ENCODE measurements at places on chromosomes 7 and 10.

GRCh38 chr7:24213311-24213710 is 70.7 kb upstream of the NPY start:
- no peaks in the 10 kb centered on the region for H3K4me1 ChIP-seq
- H3K4me3 ChIP-seq: no peak overlapping the region
- no peaks in the 10 kb centered on the region for H3K27me3 ChIP-seq

DNA sequence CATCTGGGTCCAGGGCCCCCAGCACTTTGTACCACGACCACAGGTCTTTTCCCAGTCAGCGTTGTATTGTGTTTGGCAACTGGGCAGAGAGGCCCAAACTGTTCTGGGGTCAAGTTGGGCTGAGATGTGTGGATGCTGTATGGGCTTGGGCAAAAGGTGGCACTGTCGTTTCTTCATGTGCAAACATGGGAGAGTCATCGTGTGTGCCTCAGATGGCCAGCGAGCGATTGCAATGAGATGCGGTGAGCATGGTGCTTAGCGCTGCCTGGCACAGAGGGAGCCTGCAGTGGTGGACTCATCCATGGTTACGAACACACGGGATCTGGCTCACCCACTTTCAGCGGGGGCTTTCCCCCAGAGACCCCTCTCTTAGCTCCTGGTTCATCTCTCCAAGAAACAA is 120.4 kb upstream of the SORCS3 start:
- H3K27ac ChIP-seq: no peak overlapping the region
- no peak overlapping the region for H3K4me3 ChIP-seq
- no peaks in the 10 kb centered on the region for H3K27me3 ChIP-seq

- H3K4me1 ChIP-seq: no peaks in the 10 kb centered on the region
- H3K27me3 ChIP-seq: no peaks in the 10 kb centered on the region
- no peak overlapping the region for H3K4me3 ChIP-seq
- DNase-seq: no peak
- no peaks in the 10 kb centered on the region for H3K36me3 ChIP-seq
- H3K27ac ChIP-seq: no peak overlapping the region
Observed at GRCh38 chr10:122492006-122492405, 30.7 kb downstream of the HTRA1 start.

DNA sequence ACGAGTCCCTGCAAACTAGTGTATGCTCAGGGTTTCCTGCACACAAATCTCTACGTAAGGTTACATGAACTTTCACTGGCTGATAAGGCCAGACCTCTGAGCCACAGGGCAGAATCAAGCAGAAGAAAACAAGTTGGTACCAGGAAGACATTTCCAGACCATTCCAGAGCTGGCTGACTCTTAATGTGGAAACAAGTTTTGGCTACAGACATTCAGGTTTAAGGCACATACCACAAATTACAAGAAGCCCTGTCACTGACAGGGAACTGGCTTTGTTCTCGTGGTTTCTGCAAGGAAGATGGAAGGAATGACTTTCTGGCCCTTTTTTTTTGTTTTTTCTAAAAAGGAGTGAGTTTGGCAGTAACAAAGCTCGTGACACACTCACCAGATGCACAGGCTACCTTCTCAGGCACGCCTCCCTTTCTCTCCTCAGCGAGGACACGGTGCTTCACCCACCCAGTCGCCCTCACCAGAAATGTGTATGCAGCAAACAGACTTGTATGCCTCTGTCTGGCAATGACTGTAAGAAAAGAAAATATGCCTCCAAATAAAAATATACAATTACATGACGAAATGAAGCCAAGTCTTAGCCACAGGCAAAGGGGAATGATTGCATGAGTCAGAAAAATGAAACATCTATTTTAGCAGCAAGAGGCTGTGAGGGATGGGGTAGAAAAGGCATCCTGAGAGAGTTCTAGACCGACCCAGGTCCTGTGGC is 22.6 kb downstream of the PLAC9 start:
- peaks cover 57% of the 10 kb centered on the region for H3K4me1 ChIP-seq
- H3K27ac ChIP-seq: peak overlapping the region; percentile 94
- H3K36me3 ChIP-seq: peaks cover 47% of the 10 kb centered on the region
- no peaks in the 10 kb centered on the region for H3K27me3 ChIP-seq
- DNase-seq: peak; percentile 98

- DNase-seq: no peak
- no peak overlapping the region for H3K4me3 ChIP-seq
- no peaks in the 10 kb centered on the region for H3K4me1 ChIP-seq
- peaks cover 6% of the 10 kb centered on the region for H3K36me3 ChIP-seq
- no peaks in the 10 kb centered on the region for H3K27me3 ChIP-seq
Observed at GRCh38 chr10:124829447-124830115, 28.0 kb downstream of the ABRAXAS2 start.

DNA sequence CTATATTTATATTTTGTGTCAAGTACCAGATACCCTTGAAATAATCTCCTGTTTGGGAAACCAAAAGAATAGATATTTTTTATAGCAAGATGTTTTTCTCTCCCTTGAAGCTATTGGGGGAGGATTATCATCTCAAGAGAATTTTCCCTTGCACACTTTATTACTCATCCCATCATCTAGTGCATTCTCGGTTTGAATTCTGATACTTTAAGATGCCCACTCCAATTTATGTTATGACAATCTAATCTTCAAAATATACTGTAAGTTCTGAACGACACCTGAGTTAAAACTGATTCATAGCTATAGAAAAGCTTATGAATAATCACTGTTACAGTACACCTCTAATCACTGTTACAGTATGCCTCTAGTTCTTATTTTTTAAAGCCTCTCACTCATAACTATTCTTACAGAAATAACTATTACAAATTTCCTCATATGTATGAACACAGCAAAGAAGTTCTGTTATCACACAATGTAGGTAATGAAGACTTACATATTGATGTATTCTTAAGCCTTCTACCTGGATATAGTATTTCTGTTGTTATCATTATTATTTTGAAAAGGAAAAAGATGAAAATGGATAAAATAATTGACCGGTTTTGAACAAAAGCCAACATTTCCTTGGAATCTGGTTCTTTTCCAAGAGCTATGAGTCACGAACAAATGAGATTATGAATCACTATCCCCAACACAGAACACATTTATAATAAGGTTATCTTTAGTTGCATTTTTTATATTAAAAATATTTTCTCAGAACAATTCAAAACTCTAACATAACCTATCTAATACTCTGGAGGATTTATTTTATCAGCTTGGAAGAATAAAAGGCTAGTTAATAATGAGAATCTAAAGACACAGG is 72.3 kb upstream of the FAM13C start:
- H3K4me3 ChIP-seq: no peak overlapping the region
- H3K4me1 ChIP-seq: peaks cover 6% of the 10 kb centered on the region
- peak; percentile 45 for DNase-seq
- H3K27me3 ChIP-seq: no peaks in the 10 kb centered on the region
- H3K36me3 ChIP-seq: no peaks in the 10 kb centered on the region

- H3K4me3 ChIP-seq: no peak overlapping the region
- no peak overlapping the region for H3K27ac ChIP-seq
Observed at GRCh38 chr7:101632641-101633040, 3.5 kb upstream of the MYL10 start.

DNA sequence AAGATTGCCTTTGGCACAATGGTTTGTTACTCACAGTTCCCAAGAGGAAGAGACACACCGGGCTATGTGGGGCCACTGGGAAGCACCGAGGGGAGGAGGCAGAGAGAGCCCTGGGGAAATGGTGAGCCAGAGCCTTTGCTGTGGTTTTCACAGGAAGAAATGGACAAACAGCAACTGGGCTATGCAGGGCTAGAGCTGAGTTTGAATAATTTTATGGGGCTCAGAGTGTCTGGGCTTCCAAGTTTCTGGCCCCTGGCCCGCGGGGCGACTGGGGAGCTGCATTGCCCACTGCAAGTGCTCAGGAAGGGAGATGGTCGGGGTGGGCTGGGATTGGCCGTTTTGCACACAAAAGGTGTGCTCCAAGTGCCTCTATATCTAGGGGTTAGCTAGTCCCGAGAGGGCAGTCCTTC is 92.6 kb downstream of the CHST15 start:
- peaks cover 8% of the 10 kb centered on the region for H3K4me1 ChIP-seq
- no peaks in the 10 kb centered on the region for H3K36me3 ChIP-seq
- H3K27ac ChIP-seq: no peak overlapping the region
- H3K4me3 ChIP-seq: no peak overlapping the region

DNA sequence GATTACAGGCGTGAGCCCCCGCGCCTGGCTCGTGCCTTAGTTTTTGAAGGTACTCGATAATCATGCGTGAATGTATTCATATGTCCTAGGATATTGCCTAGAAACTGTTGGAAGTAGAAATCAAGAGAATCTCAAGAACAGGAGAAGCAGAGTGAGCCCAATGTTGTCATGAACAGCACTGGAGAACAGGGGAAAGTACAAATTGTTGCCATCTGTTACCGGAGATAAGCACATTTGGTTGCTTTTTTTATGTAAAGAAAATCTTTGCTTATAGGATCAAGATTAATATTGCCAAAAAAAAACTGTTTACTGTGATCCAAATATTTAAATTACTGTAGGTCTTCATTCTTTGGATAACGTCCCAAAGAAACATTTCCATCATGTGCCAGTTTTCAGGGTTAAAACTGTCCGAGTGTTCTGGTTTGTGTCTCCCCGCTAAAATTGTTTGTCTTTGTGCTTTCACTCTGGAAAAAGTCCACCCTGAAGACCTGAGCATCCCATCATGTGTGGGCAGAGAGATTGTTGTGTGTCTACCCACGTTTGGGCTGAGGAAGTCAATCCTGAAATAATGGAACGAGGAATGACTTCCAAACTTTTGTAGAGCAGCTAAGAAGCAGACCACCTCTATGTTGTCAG is 95.7 kb upstream of the CELF2 start:
- no peak for DNase-seq
- no peaks in the 10 kb centered on the region for H3K4me1 ChIP-seq
- no peaks in the 10 kb centered on the region for H3K36me3 ChIP-seq
- no peak overlapping the region for H3K4me3 ChIP-seq
- no peak overlapping the region for H3K27ac ChIP-seq

- no peak overlapping the region for H3K27ac ChIP-seq
- H3K27me3 ChIP-seq: no peaks in the 10 kb centered on the region
- no peak overlapping the region for H3K4me3 ChIP-seq
- H3K36me3 ChIP-seq: no peaks in the 10 kb centered on the region
- no peaks in the 10 kb centered on the region for H3K4me1 ChIP-seq
Observed at GRCh38 chr7:8434290-8435002, 1.0 kb downstream of the NXPH1 start.

DNA sequence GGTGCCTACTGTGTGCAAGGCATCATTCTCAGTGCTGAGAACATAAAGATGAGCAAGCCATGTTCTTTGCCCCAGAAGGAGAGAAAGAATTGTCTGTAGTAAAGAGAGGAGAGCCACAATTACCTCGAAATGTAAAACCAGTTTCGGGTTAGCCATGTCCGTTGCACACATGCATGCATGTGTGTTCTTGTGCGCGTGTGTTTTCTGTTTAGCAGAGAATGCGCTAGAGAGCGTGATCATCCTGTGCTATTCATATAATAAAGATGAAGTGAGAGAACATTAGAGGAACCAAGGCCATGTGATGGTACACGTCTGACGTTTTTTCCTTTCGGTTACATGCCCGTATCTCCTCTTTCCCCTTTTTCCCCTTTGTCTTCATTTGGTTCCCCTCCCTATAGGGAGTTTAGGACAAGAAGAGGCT is 158.2 kb downstream of the CELF2 start:
- no peak overlapping the region for H3K27ac ChIP-seq
- no peak for DNase-seq
- H3K4me1 ChIP-seq: no peaks in the 10 kb centered on the region
- H3K27me3 ChIP-seq: no peaks in the 10 kb centered on the region
- no peak overlapping the region for H3K4me3 ChIP-seq
- H3K36me3 ChIP-seq: no peaks in the 10 kb centered on the region

DNA sequence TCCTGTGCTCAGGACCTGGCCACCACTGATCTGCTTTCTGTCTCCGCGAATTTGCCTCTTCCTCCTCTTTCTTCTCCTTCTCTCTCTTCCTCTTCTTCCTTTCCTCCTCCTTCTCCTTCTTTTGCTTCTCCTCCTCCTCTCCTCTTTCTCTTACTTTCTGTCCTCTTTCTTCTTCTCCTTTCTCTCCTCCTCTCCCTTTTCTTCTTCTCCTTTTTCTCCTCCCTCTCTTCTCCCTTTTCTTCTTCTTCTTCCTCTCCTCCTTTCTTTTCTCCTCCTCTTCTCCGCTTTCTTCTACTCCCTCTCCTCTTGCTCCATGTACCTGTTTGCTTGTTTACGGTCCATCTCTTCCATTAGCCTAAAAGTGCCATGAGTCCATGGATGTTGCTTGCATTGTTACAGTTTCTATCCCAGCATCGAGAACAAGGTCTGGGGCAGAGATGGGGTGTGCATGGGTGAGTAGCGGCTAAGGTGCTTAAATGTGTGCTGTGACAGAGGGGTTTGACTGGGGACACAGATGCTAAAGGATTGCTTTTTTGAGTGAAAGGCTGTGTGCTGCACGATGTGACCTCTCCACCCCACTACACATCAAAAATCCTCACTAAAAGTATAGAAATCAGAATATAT is 7.7 kb downstream of the SH2D4B start:
- no peaks in the 10 kb centered on the region for H3K27me3 ChIP-seq
- no peak for DNase-seq
- no peaks in the 10 kb centered on the region for H3K36me3 ChIP-seq
- no peak overlapping the region for H3K4me3 ChIP-seq

DNA sequence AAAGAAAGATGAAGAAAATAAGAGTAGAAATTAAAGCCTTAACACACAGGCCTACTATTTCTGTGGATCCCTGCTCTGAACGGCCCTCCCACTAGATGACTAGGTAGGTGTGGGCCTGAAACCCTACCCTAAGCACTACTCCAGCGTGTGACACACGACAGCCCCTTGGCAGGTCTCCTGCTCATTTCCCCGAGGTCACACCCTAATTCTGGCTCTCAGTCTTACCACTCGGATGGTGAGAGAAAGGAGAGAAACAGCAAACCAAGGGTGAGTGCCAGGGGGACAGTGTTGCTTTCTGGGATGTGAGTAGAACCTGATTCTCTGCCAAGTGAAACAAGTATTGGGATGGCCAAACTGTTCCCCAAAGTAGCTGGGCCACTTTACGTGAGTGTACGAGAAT is 12.1 kb downstream of the GALNTL5 start:
- no peak overlapping the region for H3K4me3 ChIP-seq
- no peaks in the 10 kb centered on the region for H3K27me3 ChIP-seq
- no peaks in the 10 kb centered on the region for H3K4me1 ChIP-seq
- H3K36me3 ChIP-seq: no peaks in the 10 kb centered on the region

GRCh38 chr10:22780474-22780885 is 66.1 kb upstream of the PIP4K2A start:
- H3K4me3 ChIP-seq: no peak overlapping the region
- H3K27ac ChIP-seq: no peak overlapping the region
- DNase-seq: peak; percentile 30
- H3K36me3 ChIP-seq: no peaks in the 10 kb centered on the region
- H3K4me1 ChIP-seq: no peaks in the 10 kb centered on the region

- peaks cover 11% of the 10 kb centered on the region for H3K4me1 ChIP-seq
- no peak for DNase-seq
- no peak overlapping the region for H3K4me3 ChIP-seq
- H3K36me3 ChIP-seq: no peaks in the 10 kb centered on the region
- no peaks in the 10 kb centered on the region for H3K27me3 ChIP-seq
Observed at GRCh38 chr7:98836811-98837629, 32.8 kb downstream of the TMEM130 start.

GRCh38 chr7:138023618-138024342 is 21.9 kb upstream of the CREB3L2 start:
- no peak for DNase-seq
- no peaks in the 10 kb centered on the region for H3K4me1 ChIP-seq
- no peak overlapping the region for H3K4me3 ChIP-seq
- no peak overlapping the region for H3K27ac ChIP-seq
